GM10248 (cell line): ENCODE measurements at places on chromosomes 5 and 9.

DNA sequence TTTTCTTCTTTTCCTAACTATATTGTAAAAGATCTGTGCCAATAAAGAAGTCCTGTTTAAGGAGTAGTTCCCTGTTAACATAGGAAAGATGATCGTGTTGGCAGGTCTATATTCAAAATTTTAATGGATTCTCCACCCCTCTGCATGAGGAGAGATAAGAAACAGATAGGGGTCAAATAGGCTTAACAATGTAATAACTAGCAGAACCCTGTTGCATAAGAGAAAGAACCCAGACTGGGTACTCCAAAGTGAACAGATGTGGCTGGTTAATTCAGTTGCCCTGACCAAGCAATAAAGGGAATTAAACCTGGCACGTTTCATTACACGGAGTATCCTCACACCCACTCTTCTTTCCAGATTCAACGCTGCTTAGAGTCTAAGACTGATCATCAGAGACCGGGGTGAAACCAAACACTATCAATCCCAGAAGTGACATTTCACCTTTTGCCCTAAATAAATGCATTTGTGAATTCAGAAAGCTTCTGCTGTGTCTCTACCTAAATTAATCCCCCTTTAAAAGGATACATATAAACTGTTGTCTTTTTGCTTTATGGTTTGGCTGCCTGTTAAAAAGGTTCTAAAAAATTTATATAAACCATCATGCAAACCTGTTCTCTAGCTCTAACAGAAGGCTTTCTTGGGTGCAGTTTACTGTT is 1276.9 kb upstream of the WWC1 start:
- no peak for DNase-seq

DNA sequence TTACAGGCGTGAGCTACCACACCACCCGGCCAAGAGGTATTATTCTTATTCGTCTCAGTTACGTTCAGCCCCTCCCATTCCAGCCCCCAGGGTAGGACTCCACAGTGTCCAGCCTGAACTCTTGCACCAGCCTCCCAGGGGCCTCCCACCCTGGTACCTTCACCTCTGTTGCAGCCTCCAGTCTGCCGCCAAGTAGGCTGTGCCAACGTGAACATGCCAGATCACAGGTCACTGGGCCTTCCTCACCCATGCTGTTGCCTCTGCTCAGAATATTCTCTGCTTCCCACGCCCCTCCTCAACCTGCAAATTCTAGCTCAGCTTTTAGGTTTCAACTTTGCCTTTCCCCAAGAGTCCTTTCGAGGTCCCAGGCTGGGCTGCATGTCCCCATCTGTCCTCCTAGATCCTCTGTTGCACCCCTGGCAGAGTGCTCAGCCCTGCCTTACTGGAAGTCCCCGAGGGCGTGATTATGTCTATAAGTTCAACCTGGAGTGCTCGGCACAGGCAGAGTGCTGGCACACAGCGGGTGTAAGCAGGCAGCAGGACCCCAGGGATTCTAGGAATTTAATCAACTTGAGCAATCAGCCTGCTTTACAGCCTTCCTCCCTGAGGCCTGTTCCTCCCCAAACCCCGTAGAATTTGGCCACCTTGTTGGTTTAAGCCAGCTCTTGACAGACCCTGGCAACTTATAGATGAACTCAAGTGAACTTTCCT is 13.1 kb upstream of the STXBP1 start:
- DNase-seq: no peak

- DNase-seq: no peak
These were observed 305.4 kb upstream of the NUDT12 start for GRCh38 chr5:103867857-103868598.

DNA sequence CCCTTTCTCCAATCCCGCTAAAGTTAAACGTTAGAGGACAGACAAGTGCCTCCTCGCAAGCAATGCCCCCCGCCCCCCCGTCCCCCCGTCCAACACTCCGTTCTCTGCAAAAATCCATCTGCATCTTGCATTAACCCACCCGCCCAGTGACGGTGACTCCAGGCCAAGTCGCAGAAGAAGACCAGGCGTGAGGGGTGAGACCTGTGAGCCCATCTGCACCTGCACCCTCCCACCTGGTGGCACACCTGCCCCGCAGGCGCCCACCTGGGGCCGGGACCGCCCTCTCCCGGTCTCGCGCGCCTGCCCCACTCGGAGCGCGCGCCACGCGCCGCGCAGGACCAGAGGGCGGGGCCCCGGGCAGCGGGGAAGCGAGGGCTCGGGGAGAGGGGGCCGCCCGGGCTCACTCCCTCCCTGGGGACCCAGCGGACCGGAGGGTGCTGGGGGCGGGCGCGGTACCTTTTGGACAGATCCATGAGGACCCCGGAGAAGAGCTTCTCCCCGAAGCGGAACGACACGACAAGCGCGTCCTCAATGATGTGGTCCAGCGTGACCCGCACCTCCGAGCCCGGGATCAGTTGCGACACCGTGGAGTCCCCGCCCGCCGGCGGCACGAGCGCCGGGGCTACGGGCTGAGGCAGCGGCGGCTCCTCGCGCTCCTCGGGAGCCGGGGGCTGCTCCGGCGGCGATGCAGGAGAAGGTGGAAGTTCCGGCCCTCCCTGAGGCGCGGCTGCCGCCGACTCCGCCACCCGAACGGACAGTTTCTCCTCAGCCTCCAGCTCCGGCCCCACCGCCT is 705 bp downstream of the PWWP2A start:
- peak; percentile 53 for DNase-seq

GRCh38 chr9:123073991-123074422 is 40.5 kb downstream of the GPR21 start:
- DNase-seq: no peak

DNA sequence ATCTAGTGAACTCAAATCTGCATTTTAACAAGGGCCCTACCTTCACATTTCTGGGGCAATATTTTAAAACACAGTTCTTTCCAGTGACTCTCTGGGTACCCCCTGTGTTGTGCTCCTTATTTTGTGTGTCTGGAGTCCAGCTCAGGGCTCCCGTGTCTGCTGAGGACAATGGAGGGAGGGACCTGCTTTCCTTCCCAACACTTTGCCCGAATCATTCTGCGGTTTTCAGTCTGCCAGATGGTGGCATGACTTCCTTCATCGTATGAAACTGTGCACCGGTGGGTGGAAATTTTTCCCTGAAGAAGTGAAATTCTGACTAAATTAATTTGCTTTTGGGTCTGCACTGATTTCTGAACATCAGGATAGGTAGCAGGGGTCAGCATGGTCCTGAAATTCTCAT is 153.6 kb upstream of the CD180 start:
- no peak for DNase-seq

DNA sequence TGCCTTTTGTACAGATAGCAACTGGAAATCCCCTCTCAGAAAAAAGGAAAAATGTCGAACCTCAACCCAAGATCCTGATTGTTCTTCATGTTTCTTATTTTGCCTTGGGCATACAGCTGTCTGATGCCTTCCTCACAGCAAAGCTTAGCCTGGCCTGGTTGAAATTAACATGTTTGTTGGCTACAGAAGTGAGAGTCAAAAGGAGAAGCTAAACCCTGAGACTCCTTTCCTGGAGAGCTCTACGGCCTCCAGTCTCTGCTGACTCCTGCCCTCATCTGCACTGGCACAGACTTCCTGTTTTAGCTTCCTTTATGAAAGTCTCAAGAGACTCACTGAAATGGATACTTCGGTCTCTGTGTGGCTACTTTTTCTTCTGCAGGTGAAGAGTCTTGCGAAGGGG is 186.7 kb downstream of the PARP8 start:
- DNase-seq: peak; percentile 12

GRCh38 chr5:1443171-1443570 is 2.1 kb downstream of the SLC6A3 start:
- no peak for DNase-seq

- DNase-seq: no peak
These were observed 89.7 kb upstream of the ZNF366 start for GRCh38 chr5:72596956-72597355.

DNA sequence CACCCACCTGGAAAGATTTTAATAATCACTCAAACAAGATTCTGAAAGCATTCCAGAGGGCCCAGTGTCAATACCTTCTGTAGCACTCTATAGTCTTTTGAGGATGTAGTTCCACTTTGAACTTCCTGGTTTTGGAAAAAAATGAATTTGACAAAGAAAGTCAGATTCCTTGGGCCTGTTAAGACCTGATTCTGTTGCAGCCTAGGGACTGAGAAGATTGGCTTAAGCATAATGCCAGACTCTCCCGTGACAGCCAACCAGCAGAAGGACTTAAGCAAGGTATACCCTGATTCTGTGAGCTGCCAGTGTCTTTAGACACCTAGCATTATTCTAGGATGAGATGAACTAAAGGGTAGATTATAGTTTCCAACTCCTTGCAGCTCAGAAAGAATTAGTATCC is 6.8 kb downstream of the SPINK5 start:
- DNase-seq: no peak

- DNase-seq: peak; percentile 34
These were observed 518 bp downstream of the UBE2B start for GRCh38 chr5:134371834-134372340.

DNA sequence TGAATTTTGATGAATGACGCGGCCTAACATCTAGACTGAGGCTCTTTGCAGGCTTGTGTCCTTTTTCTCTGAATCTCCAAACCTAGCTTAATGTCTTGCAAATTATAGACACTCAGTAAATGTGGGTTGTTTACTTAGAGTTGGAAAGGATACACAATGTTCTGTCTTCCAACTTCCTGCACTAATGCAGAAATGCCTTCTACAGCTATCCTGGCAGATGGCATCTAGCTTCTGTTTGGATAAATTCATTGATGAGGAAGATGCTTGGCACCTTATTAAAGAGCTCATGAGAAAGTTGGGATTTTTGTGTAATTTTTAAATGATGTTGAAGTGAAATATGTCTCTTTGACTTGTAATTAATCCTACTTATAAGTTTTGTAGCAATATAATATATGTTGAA is 1822.2 kb downstream of the MAT2B start:
- no peak for DNase-seq

DNA sequence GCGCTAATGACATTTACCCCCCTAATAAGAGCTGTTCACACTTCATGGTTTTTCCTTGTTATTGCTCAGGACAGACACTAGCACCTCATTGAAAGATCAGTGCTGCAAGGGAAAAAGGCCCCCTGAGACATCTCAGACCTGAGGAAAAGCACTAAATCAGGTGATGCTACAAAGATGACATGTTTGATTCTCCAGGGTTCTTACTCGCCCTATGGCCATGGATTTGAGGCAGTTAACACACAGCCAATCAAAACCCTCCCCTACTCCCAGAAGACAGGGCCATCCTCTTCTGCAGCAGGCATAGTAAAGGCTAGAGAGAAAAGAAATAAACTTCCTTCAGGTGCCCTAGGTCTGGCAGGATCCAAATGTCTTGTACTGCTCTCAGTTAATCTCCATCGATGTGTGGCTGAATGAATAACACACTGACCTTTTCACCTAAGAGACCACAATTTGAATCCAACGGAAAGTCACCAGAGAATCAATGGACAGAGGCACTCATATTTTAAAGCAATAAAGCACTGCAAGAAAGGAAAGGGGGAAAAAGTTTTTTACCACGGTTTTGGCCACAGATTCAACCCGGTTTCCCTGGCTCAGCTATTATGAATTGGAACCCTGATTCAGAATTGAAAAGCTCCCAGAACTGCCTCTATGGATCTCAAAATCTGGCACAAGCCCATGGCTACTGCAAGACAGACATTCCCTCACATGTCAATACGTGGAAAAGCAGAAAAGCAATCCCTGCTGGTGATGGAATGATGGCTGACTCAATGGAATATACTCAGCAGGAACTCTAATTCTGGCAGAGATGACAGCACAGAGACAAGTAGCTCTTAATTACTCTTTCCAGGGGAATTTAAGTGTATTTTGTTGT is 329.5 kb downstream of the BNC2 start:
- no peak for DNase-seq

- no peak for DNase-seq
These were observed 69.7 kb upstream of the DAPK1 start for GRCh38 chr9:87427851-87428506.

DNA sequence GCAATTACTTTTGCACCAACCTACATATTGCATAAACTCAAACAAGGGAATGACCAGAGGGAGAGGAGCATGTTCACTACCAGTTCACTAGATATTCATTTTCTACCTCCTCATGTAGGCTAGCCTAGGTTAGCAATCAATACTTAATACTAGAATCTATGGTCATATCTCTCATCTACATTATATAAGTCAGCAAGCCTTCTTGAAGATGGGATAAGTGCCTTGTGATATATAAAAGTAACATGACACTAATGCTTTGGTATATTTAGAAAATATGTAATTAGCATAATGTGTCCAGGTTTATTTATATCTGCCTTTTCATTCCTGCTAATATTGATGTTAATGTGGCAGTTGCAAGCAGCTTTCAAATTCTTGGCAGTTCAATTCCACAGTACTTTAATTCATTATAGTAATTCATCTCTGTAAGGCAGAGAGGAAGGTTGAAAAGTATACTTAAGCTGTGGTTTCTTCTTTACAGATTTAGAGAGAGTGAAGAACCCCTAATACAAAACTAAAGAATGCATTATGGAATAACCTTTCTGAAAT is 1613.2 kb upstream of the ACO1 start:
- no peak for DNase-seq

DNA sequence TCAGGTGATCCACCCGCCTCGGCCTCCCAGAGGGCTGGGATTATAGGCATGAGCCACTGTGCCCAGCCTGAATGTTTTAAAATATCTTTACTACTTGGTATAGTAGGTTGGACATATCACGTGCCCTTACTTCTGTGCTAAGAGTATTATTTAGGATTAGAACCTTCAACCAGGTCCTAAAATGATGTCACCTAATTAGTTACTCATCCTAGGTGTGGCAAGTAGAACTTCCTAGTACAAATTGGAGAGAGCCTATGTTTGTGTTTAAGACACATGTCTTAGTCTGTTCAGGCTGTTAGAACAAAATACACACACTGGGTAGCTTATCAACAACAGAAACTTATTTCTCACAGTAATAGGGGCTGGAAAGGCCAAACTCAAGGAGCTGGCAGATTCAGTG is 51.5 kb downstream of the ZFAND5 start:
- no peak for DNase-seq

GRCh38 chr5:122705851-122706250 is 69.0 kb upstream of the SNX2 start:
- DNase-seq: no peak

GRCh38 chr5:14129123-14129522 is 14.0 kb upstream of the TRIO start:
- no peak for DNase-seq

GRCh38 chr9:129323376-129323998 is 145.4 kb upstream of the IER5L start:
- no peak for DNase-seq

- DNase-seq: no peak
These were observed 282.9 kb downstream of the FER start for GRCh38 chr5:109030360-109031143.

GRCh38 chr5:82336226-82336958 is 58.2 kb upstream of the RPS23 start:
- DNase-seq: no peak

GRCh38 chr5:135632798-135633197 is 54.0 kb upstream of the CXCL14 start:
- DNase-seq: no peak

- DNase-seq: no peak
These were observed 104.2 kb downstream of the SV2C start for GRCh38 chr5:76187386-76187785.

DNA sequence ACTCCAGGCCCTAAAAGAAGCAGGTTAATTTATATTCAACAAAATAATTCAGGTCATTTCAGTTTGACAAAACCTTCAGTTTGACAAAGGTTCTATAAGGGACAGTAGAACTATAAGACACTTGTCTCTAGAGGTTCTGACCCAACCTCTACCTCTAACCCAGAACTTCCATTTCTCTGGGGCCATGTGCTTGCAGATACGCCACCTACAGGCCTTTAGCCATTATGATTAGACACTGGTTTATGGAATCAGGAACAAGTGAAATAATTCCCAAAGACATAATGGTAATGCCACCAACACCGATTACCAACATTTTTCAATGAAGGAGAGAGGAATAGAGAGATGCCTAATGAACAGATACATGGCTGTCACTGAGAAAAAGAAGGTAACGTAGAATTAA is 733.9 kb downstream of the PRELID2 start:
- no peak for DNase-seq
